Posterior vena cava (tissue), 2 donors: ENCODE measurements at places on chromosomes 16 and 17. TPM values are rescaled to one million over a fixed set of nuclear protein-coding genes. Genes with fewer than 3 reads are reported as not detected.

GRCh38 chr16:11768849-11769248, 26.2 kb upstream of the TXNDC11 start:
- no peak for DNase-seq

DNA sequence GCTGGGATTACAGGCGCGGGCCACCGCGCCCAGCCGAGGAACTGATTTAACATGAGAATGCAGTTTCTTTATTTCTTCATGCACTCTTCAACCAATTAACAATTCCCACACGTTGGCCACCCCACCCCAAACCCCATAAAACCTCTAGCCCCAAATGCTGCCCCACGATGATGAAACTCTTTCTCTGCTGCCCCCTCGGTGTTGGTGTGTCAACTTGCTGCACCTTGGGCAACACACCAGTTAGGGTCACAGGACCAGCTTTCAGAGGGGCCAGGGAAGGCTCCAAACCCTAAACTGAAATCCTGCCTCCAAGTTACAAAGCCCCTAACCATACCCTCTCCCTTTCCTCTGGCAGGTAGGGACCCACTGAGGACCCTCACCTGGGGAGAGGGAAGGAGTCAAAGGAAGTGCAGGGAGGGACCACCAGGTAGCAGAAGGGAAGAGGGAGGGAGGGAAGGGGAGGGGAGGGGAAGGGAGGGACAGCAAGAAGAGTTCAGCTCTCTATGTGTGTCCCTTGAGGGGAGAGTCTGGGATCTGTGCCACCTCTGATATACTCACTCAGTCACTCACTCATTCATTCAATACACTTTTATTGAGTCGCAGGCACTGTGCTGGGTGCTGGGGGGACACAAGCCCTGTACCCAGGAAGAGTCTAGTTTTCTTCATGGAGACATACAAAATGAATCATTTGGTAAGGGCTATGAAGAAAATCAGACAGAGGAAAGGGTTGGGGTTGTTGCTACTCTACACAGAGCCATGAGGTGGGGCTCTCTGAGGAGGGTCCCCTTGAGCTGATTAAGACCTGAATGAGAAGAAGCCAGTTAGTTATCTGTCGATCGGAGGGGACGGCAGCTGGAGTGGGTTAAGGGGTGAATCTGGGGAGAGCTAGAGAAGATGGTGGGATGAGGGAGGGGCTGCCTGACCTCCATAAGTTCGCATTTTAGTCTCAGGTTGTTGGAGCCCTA, 3.9 kb downstream of the PLXDC1 start:
- no peak for DNase-seq

GRCh38 chr17:27451906-27452305, 4.3 kb upstream of the KSR1 start:
- peak; percentile 4 for DNase-seq

GRCh38 chr17:48995974-48996721, 1.0 kb upstream of the IGF2BP1 start:
- DNase-seq: no peak

DNA sequence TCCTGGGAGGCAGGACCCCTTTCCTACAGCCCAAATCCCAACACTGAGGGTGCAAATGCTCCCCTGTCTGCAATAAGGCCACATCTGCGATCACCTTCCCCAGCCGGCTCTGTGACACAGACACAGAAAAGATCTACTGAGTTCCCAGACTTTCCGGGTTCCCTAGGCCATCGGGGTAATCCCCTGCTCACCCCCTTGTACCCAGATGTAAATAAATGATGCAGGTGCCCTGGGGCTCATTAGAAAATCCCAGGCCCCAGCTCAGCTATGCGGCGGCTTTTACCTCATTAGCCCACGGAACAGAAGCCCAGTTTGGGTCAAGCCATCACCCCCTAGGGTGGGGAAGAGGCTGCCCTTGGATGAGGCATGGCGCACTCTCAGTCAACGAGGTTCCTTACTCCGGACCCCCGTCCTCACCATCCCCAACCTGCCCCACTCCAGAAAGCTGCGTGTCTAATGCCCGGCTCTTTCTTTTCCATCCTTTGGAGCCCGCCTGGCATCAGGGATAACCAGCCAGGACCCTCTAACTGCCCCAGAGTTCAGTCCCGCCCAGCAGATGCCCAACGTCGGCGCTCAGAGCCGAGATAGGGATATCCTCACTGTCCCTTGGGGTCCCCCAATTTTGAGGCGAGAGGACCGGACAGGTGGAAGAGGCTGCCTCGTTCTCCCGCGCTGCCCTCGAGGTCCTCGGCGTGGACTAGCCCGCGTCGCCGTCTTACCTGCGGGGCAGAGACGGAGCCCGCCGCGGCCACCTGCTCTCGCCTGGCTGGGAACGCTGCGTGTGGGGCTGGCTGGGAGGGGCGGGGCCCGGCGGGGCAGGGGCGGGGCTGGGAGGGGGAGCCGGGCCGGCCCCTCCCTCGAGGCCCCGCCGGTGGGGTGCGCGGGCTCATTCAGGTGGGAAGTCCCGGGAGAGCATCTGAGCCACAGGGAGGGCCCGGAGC, at the start of gene ZNF385C:
Gene ZNF385C (minus strand): TSS at position 783 of the 941 bp plus-strand sequence. CDS start 35,417 bp downstream, outside the sequence.
- no peak for DNase-seq

DNA sequence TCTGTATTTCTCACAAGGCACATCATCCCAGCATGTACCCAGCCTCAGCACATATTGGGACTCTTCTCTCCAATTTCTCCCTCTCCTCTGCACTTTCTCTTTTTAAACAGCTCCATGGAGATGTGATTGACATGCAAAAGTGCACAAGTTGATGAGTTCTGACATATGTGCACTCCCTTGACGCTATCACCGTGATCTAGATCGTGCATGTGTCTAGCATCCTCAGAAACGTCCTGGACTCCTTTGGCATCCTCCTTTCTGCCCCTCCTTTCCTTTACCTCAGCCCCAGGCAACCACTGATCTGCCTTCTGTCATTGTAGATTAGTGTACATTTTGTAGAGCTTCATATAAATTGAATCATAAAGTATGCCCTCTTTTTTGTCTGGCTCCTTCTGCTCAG, 108.0 kb upstream of the HSBP1 start:
- DNase-seq: no peak

- DNase-seq: no peak
These were observed 14.7 kb upstream of the RUNDC3A start for GRCh38 chr17:44293509-44294226.

DNA sequence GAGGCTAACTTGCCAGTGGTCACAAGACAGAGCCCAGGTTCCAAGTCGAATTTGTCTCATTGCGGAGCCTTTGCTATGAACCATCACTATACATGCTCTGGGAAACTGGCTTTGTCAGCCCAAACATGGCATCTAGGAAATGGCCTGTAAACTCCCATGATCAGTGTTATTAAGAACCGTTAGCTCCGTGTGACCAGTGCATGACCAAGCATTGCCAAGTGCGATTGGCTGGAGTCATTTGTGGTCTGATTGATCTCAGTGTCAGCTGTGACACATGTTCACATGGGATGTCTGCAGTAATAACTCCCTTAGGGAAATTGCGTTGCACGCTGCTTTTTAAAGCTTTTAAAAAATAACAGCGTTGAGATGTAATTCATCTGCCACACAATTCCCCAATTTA, 18.6 kb upstream of the CDH3 start:
- no peak for DNase-seq

The HYDIN gene
- total RNA-seq: 2.8 TPM

GRCh38 chr17:44110823-44111633, 12.4 kb downstream of the HDAC5 start:
- DNase-seq: peak; percentile 99

DNA sequence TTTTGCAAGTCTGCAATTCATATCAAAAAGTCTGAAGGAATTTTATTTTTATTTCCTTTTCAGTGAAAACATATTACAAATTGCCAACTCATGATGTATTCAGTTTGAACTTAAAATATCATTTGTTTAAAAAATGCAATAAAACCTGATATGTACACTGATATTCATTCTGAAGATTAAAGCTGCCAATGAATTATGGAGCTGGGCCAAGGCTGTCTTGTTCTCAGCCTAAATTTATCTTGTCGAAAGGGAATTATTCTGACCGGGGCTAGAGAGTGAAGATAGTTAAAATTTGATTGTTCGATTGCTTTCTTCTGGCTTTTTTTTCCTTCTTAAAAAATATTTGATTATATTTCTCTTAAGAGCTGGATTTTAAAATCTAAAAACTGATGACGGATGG, 54.0 kb upstream of the RBFOX1 start:
- DNase-seq: no peak

DNA sequence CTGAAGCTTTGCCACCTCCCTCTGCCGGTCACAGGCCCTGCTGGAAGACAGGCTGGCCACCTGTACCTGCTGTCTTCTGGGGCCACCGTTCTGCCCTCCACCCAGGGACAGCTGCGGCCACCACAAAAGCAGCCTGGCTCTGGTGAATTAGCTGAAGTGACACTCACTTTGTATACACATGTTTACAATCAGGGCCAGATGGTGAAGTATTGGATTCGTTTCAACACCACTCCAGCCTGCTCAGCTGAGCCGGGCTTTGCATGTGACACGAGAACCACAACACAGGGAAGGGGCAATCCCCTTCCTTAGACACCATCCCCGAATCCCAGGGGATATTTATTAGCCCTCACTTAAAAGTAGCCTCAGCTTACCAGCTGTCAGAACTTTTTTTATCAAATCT, 191.5 kb upstream of the RPL38 start:
- DNase-seq: no peak

DNA sequence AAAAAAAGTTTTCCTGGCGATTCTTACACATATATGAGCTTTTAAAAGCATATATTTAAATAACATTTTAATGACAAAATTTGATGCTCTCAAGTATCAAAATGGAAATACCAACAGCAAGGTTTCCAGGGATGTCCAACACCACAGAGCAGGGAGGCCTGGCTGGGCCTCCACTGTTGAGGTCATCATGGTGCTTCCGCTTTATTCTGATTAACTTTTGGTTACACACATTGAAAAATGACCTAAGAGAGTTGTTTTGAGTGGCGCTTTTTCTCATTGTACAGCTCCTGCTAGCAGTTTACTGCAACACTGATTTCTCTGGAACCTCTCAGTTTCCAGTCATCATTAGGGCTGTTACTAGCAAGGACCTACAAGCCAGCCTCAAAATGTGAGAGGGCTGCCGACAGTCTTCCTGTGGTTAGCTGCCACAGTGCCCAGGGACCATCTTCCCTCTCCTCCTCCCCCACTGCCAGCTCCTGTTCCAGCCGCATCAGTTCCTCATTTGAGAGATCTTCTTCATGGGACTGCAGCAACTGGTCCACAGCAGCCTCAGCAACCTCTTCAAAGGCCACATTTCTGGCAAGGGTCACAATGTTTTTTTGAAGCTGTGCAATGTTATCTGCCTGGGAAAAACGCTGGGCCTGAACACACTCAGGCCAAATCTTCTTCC, 21.3 kb downstream of the DEF8 start:
- DNase-seq: no peak

GRCh38 chr16:50763211-50763610, 21.3 kb downstream of the CYLD start:
- no peak for DNase-seq

DNA sequence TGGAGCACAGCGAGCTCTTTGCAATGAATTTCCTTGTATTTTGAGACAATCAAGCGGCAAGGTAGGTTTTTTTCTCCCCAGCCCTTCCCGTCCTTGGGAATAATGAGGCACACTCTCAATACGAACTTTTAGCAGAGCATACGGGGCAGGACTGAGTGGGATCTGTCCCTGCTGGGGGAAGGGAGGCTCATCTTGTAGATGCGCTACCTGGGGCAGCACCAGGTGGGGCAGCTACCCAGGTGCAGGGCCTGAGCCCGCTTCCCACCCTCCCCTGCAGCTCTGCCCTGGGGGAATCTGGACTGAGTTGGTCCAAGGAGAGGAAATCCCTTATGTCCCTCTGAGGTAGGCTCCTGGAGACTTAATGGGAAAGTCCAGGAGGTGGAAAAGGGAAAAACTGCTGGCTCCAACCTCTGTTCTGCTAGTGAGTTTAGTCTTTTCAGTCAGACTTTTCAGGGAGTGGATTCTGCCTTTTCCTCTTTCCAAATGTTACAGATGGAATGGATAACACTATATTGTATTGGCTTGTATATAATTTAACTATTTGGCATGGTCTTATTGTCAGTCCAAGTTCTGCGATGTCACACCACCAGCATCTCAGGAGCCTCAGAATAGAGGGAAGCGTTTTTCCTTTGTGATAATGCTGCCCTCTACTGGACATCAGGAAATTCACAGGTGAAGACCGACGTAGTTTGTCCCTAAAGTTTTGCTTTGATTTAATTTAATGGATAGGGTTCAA, 9.6 kb upstream of the CES1 start:
- no peak for DNase-seq

GRCh38 chr17:73588891-73589290, 55.4 kb downstream of the SDK2 start:
- DNase-seq: no peak

DNA sequence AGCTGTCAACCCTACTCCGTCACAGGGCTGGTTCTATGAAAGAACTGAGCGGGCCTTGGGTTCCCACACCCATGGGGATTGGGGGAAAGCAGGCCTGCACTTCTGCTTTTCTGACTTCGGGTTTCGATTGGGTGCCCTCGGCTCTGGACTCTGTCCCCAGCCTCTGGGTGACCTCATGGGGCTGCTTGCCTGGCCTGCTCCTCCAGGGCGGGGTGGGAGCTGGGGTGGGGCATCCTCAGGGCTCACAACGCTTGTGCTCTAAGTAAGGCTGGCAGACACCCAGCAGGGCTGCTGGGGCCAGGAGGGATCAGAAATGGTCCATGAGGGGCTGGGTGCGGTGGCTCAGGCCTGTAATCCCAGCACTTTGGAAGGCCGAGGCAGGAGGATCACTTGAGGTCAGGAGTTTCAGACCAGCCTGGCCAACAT, 19.2 kb downstream of the ARHGAP27 start:
- DNase-seq: no peak

The TTYH2 gene
- total RNA-seq: 5.5 TPM

DNA sequence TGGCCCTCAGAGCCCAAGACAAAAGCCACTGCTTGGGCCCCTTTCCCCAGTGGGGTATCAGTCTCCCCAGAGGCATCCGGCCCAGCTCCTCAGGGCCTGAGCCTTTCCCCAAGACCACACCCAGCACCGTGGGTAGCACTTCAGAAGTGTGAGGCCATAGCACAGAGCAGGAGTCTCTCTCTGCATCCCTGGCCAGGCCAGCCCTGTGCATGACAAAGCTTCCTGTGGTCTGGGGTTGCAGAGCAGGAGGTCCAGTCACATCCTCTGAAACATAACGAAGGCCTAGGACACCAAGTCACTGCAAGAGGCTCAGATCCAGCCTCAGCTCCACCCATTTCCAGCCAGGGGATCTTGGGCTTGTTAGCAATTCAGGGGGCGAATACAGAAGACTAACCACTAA, 56.8 kb upstream of the ZNF423 start:
- no peak for DNase-seq

DNA sequence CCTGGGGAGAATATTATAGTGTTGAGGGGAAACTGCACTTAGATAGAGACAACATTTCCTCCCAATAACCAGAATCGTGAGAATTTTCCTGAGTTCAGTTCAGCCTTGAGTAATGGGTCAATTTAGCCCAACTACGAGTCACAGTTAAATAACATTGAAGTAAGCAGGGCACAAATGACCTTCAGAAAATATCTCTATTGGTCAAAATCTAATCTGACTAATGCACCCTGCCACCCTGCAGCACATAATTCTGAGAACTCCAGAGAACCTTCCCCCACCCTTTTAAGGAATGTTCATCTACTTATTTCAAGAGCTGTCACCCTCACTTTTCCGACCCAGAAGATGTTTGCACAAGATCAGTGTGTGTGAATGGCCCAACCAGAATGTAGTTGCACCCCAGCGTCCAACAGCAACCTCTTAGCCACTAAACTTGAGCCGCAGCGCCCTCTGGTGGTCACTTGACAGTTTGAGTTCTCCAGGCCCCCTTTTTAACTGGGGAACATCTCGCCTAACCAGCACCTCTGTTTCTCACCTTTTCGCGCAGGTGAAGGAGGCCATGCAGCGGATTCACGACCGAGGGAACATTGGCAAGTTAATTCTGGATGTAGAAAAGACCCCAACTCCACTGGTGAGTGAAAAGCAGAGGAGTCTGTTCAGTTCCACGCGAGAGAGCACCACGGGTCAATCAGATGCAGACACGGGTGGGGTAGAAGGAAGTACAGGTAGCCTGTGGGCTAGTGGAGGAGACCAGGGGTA, 50.9 kb upstream of the CLEC3A start:
- peak; percentile 93 for DNase-seq
